ENCODE measurements at places on chromosomes 4 and X.

DNA sequence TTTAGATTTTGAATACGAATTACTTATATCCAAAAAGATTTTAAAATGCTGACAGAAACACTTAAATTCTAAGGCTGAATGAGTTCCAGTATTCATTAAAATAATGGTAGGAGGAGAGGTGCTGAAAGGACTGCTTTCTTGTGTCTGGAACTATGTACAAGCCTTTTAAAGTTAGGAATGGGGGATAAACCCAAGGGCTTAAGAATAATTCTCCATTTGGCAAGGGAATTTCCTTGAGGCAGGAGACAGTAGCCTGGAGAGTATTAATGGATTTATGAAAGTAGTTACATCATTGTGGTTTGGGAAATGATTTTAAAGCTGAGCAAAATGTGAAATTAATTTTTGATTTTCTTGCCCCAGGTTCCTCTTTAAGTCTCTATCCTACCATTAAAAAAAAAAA lies 266.5 kb upstream of the KCNIP4 start:
- no peak for DNase-seq

GRCh38 chr4:24197955-24198354 lies 308.1 kb upstream of the PPARGC1A start:
- DNase-seq: no peak

DNA sequence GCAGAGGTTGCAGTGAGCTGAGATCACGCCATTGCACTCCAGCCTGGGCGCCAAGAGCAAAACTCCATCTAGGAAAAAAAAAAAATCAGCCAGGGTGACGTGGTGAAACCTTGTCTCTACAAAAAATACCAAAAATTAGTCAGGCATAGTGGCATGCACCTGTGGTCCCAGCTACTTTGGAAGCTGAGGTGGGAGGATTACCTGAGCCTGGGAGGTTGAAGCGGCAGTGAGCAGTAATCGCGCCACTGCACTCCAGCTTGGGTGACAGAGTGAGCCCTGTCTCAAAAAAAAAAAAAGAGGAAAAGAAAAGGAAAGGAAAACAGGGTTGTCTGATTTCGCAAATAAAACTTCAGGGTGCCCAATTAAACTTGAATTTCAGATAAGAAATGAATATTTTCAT lies 106.1 kb downstream of the RBM47 start:
- DNase-seq: no peak

GRCh38 chr4:180219080-180219479 lies 2024.1 kb upstream of the TENM3 start:
- no peak for DNase-seq

DNA sequence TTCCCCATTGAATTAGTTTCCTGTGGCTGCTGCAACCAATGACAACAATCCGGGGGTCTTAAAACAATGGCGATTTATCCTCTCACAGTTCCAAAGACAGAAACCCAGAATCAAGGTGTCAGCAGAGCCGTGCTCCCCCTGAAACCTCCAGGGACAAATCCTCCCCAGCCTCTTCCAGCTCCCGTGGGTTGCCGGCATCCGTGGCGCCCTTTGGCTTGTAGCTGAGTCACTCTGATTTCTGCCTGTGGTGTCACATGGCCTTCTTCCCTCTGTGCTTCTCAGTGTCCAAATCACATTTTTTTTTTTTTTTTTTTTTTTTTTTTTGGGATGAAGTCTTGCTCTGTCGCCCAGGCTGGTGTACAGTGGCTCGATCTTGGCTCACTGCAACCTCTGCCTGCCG lies 64.5 kb upstream of the STX18 start:
- DNase-seq: no peak

DNA sequence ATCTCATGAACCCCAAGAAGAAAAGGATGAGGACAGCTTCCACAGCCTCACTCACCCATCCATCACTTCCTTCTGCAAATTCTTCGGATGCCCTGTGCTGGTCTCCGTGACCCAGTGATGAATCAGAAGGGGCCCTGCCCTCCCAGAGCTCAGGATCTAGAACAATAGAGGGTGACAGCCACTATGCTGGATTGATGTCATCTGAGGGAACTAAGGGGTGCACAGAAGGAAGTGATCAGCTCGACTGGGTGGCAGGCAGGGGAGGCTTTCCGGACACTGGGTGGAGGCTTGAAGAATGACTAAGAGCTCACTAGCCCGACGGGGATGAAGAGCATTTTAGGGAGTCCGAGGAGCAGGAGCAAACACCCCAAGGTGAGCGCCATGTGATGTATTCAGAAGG lies 1.4 kb upstream of the ZNF185 start:
- no peak for DNase-seq

DNA sequence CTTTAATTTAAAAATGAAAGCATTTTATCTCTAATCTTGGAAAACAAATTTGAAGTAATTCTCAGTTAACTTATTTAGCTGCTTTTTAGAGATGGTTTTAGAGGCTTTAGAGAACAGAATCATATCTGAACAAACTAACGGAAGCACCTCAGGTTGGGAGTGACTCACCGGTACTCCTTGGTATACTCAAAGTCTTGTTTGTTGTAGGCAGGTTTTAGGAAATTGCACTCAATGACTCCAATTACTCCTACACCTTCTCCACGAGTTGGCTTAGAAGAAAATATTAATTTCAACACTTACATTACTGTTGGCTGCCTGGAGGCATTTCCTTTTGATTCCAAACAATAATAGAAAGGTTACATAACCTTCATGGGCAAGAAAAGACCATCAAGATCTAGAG lies 23.6 kb downstream of the MORC4 start:
- DNase-seq: no peak

GRCh38 chrX:117215683-117216082 lies 752.9 kb upstream of the CT83 start:
- no peak for DNase-seq

- no peak for DNase-seq
These were observed 55.7 kb upstream of the PPARGC1A start for GRCh38 chr4:23945451-23946017.

GRCh38 chr4:138010639-138011038 lies 231.5 kb downstream of the SLC7A11 start:
- DNase-seq: no peak

GRCh38 chr4:95540227-95540626 lies 8.5 kb downstream of the UNC5C start:
- DNase-seq: no peak

DNA sequence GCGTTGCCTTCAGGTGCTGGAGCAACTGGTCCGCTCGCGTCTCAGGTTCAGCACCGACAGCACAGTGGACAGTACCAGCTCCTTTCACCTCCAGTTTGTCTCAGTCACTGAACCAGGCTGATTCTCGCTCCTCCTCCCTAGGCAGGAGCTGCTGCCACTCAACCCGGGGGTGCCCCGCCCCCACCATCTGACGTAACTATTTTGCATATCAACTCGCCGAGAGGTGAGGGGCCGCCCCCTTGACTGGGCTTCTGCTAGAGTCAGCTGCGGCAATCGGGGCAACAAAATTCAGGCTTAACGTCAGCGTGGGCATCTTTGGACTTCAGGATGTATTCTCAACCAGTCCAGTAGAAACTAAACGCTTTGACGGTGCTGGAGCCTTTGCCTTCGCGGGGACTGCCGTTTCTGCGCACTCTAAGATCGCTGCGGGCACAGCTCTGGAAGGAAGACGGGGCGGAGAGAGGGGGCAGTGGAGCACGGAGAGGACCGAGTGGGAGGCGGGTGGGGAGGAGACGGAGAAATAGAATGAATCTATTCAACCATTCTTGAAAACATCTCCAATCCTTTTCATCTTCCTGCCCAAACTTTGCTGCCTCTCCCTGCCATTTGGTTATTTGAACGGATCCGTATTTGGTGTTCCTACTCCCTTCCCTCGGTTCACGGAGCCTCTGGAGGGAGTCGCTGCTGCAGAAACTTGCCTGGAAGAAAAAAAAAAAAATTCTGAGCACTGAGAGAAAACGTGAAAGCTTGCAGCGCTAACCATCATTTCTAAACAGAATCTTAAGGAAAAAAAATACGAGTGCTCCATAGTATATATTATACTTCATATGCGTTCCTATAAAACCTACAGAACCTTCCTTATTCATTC lies at the start of gene FSTL5:
Gene FSTL5 (minus strand): TSS at position 109 of the 868 bp plus-strand sequence. CDS start 52,604 bp downstream, outside the sequence.
- DNase-seq: peak; percentile 18

DNA sequence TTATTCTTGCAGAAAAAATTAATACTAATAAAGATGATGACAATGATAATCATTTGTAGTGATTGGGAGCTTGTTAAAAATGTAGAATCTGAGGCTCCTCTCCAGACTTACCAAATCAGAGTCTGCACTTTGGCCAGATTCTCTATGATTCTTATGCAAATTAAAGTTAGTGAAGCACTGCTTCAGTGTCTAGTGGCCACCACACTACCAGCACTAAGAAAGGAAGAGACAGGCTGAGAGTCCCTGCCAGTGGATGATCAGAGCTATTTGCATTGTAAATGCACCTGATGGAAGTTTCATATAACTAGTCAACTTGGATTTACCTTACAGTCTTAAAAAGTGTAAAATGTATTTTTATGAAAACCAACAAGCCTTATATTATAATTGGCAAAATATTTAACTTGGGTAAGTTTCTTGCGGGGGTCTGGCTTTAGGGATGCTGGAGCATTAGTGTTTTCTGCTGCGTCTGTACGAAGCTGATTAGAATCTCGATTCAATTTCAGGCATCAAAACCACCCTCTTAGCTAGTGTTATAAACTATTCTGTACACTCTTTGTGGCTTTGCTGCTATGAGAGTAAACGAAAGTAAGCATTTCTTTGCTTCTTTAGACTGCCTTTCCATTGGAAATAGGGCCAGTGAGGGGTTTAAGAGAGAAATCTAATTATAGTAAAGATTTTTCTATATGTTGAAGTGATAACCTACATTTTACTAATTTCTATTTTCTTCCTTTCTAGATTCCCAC lies 114.1 kb downstream of the TLL1 start:
- no peak for DNase-seq

DNA sequence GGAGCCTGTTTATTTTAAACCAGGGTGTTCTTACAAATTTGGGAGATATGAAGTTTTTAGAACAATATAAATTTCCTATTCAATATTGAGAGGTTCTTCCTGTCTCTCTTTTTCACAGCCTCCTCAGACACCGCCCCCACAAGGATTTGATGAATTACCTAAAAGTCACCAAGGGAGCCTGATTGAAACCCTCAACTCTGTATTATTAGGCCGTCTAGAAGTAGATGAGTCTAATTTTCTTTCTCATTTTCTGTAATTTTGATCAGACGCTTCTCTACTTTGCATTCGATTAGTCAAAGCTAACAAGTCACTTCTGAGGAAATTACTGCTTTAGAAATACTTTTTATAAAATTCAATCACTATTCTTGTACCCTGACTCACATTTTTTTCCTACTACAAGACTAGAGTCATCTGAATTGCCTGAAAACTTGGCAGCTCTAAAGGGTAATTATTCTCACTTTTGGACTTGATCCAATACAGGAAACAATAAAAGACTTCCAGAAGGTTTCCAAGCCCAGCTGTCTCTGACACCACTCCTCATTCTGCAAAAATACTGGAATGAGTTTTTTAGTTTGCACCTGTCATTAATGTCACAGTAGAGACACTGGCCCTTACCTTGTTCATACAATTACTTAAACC lies 111.2 kb downstream of the ELOVL6 start:
- DNase-seq: no peak
